ACHN (cell line): ENCODE measurements at places on chromosomes 3 and 15.

DNA sequence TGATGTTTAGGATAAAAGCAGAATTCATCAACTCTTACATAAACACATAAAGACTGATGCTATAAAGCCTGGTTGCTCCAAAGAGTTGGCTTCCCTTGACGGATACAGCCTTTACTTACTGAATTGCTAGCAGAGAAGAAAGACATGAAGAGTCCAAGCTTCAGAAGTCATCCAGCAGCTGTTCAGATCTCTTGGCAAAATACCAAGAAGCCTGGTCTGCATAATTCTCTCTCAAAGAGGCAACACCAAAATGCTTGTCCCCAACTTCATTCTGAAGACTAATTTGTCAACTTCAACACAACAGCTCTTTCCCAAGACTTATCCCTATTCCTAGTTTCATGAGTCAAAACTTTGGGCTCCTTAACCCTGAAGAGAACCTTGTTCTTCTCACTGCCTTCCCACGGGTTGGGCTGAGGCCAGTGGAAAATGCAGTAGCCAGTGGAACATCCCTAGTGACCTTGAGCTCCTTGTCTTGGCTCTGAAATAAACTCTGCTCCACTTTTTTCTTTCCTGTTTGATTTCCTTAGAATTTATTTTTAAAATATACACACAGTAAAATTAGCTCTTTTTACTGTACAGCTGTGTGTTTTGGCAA, 119.2 kb upstream of the THBS1 start:
- DNase-seq: no peak

DNA sequence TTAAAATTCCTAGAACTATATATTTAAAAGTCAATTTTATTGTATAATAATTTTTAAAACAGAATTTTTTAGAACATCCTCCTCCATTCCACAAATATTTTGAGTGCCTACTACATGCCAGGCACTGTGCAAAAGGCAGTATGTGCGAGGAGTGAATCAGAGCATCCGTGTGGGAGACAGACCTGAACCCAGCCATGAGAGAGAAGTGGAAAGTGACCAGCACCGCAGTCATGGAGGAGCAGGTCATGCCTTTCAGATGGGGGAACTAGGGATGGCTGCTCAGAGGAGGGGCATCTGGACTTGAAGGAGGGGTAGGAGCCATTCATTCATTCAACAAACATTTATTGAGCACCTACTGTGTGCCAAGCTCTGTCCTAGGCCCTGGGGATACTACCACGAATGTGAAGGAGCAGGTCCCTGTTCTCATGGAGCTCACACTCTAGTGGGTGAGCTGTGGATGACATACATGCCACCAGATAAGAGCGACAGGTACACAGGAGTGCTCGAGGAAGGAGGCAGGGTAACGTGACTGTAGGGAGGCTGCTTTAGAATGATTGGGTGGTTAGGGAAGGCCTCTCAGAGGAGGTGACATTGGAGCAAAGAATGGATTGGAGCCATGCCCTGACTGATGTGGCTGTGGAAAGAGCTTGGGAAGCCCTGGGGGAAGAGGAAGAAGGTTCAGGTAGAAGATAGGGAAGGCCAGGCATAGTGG, 3.1 kb upstream of the CHRNA3 start:
- no peak for DNase-seq

- DNase-seq: no peak
Observed at GRCh38 chr3:195879416-195880036, 28.8 kb downstream of the TNK2 start.

- DNase-seq: no peak
Observed at GRCh38 chr3:134663721-134664456, 13.1 kb upstream of the KY start.

- DNase-seq: peak; percentile 41
Observed at GRCh38 chr3:143847787-143848631, at the start of gene SLC9A9. TSS of gene SLC9A9 (minus strand) at chr3:143848468. CDS start at chr3:143848322, 146 bp downstream.

- DNase-seq: no peak
Observed at GRCh38 chr15:91472316-91472756, 372.3 kb downstream of the SV2B start.

GRCh38 chr3:121330118-121330517, 215.7 kb downstream of the POLQ start:
- DNase-seq: no peak

- DNase-seq: no peak
Observed at GRCh38 chr15:35288580-35288979, 203.5 kb upstream of the NANOGP8 start.

DNA sequence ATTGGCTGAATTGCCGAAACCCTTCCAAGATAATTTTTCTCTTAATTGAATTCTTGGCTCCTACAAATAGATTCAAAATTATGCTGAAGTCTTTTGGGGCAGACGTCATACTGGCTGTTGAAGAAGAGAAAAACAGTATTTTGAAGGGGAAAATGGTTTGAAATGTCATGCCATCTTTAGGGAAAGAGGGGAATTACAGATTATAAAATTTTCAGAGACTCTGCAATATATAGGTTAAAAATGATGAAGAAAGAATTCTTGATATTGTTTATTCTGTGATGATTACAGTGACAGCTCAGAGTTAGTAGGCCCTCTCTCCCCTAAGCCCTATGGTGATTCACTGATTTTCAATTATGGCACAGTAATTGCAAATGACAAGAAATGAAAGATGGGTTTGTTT, 86.1 kb downstream of the CGNL1 start:
- no peak for DNase-seq

DNA sequence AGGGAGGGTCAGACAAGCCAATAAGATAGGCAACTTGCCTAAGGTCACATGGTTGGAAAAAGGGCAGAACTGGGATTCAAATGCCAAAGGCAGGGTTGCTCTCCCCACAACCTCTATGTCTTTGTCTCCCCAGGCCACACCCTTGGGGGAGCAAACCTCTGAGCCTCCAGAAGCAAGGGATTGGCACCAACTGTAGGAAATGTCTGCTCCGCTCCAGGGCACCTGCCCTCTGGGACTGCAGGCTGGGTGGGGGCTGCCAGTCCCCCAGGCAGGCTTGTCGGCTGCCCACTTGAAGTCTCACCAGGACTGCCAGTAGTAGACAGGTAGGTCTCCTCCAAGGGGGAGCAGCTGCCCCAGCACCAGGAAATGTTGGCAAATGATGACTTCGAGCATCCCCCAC, 2.0 kb downstream of the FAM3D start:
- no peak for DNase-seq

- no peak for DNase-seq
Observed at GRCh38 chr3:46058981-46059380, 31.7 kb upstream of the XCR1 start.

DNA sequence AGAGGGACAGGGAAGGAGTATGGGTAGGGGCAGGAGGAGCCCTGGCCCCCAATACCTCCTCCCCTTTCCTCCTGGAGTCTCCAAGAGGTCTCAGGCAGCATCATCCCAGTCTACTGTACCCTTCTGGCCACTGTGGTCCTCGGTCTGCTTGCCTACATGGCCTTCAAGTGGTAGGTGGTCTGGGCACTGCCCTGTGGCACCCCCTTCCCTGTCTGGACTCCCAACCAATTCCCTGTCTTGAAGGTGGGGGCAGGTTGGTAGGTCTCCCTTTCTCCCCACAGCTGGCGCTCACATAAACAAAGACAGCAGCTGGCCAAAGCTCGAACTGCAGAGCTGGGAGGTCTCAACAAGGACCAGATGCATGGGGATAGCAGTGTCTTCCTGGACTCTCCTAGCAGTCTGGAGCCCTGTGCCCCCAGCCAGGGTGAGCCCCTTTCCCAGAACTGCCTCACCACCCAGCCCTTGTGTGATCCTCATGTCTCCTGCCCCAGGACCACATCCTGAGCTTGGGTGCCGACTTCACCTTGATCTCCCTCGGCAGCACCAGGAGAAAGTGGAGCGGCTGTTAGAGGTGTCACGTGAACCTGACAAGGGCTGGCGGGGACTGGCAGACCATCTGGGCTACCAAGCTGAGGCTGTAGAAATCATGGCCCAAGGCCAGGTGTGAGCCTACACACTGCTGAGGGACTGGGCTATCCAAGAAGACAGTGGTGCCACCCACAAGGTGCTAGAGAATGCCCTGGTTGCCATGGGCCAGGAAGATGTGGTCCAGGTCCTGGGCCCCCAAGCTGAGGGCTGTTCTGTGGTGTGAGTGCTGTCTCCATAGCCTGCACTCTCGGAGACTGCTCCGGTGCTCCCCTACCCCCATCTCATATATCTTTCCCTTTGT, 33.1 kb downstream of the NBEAL2 start:
- no peak for DNase-seq

DNA sequence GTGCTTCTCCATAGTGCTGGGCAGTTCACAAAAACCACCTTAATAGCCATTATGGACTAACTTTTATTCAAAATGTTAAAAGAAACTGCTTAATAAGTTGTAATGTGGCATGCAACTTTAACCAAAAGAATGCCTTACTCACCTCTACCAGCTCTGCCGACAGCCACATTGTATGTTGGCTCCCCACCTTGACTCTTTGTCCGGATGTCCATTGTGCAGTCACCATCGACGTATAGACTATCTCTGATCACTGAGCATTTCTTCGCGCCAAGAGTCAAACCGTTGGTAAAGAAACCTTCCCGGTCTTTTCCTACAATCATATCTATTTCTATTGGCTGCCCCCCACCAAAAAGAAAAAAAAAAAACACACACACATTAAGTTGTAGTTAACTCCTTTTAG, 2.5 kb downstream of the PFN2 start:
- DNase-seq: peak; percentile 13

- no peak for DNase-seq
Observed at GRCh38 chr3:28994161-28994905, 286.5 kb upstream of the RBMS3 start.
